Muscle of leg (tissue), 16 donors: ENCODE measurements at places on chromosomes 7 and 10. TPM values are rescaled to one million over a fixed set of nuclear protein-coding genes. Genes with fewer than 3 reads are reported as not detected.

GRCh38 chr7:87310790-87311419 is 34.6 kb upstream of the CROT start:
- no peaks in the 10 kb centered on the region for H3K4me1 ChIP-seq
- no peaks in the 10 kb centered on the region for H3K27me3 ChIP-seq
- DNase-seq = no peak
- no peak overlapping the region for H3K27ac ChIP-seq
- H3K36me3 ChIP-seq = no peaks in the 10 kb centered on the region

DNA sequence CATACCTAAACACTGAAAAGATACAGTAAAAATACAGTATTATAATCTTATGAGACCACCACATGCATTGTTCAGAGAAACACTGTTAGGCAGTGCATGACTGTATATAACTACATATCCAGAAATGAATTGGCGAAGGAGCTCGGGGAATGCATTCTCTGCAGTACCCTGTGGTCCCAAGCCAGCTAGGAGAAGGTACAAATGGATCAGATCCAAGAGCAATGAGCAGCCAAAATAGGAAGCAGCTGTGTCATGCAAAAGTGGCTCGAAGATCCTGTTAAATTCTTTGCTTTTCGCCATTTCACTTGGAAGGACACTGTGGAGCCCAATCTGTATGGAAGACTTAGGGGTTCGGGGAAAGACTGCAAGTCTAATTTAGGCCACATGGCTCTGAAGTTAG is 334.8 kb downstream of the TNS3 start:
- no peaks in the 10 kb centered on the region for H3K27me3 ChIP-seq
- peaks cover 19% of the 10 kb centered on the region for H3K4me1 ChIP-seq
- peak overlapping the region; percentile 47 for H3K27ac ChIP-seq
- H3K4me3 ChIP-seq = no peak overlapping the region
- H3K36me3 ChIP-seq = no peaks in the 10 kb centered on the region

DNA sequence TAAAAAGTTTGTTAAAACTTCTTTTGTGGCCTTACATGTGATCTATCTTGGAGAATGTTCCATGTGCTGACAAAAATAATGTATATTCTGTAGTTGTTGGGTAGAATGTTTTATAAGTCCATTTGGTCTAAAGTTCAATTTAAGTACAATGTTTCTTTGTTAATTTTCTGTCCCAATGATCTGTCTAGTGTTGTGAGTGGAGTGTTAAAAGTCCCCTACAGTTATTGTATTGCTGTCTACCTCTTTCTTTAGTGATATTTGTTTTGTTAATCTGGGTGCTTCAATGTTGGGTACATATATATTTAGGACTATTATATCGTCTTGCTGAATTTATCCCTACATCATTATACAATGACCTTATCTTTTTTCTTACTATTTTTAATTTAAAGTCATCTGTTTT is 6.9 kb downstream of the TMEM140 start:
- H3K27me3 ChIP-seq = no peaks in the 10 kb centered on the region
- no peaks in the 10 kb centered on the region for H3K36me3 ChIP-seq
- DNase-seq = no peak
- H3K4me3 ChIP-seq = no peak overlapping the region

GRCh38 chr7:77459311-77459726 is 43.2 kb upstream of the GSAP start:
- no peak overlapping the region for H3K4me3 ChIP-seq
- peaks cover 4% of the 10 kb centered on the region for H3K4me1 ChIP-seq
- no peaks in the 10 kb centered on the region for H3K27me3 ChIP-seq
- no peaks in the 10 kb centered on the region for H3K36me3 ChIP-seq
- DNase-seq = no peak

DNA sequence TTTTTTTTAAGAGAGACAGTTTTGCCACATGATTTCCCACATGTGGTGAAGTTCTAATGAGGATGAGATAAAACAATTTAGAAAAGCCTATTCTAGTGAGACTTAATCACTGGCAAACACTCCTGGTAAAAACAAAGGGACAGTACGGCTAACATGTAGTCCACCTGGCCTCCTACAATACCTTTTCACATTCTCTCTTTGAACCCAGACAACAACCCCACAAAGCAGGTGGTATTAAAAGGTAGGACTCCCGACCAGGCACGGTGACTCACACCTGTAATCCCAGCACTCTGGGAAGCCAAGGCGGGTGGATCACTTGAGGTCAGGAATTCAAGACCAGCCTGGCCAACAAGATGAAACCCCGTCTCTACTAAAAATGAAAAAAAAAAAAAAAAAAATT is 12.4 kb downstream of the PARD3 start:
- no peak overlapping the region for H3K27ac ChIP-seq
- no peaks in the 10 kb centered on the region for H3K27me3 ChIP-seq
- H3K36me3 ChIP-seq = peaks cover 4% of the 10 kb centered on the region
- DNase-seq = no peak

Gene TCERG1L
- 0.04 TPM for total RNA-seq
